ENCODE measurements at places on chromosomes 6 and 20. TPM values are rescaled to one million over a fixed set of nuclear protein-coding genes. Genes with fewer than 3 reads are reported as not detected.

Gene VSX1
- not detected for total RNA-seq

Gene STX11
- 0.97 TPM for total RNA-seq

- DNase-seq, result peak; percentile 82
Observed at GRCh38 chr20:33846291-33846935, 35.3 kb downstream of the CHMP4B start.

GRCh38 chr20:595330-596308, 14.5 kb downstream of the TCF15 start:
- no peak for DNase-seq

Measured in fibroblast of villous mesenchyme (primary cell).